ENCODE measurements at places on chromosomes 3 and 15. TPM values are rescaled to one million over a fixed set of nuclear protein-coding genes. Genes with fewer than 3 reads are reported as not detected.

Gene NANOGP8
- 0.76 TPM for polyA plus RNA-seq

DNA sequence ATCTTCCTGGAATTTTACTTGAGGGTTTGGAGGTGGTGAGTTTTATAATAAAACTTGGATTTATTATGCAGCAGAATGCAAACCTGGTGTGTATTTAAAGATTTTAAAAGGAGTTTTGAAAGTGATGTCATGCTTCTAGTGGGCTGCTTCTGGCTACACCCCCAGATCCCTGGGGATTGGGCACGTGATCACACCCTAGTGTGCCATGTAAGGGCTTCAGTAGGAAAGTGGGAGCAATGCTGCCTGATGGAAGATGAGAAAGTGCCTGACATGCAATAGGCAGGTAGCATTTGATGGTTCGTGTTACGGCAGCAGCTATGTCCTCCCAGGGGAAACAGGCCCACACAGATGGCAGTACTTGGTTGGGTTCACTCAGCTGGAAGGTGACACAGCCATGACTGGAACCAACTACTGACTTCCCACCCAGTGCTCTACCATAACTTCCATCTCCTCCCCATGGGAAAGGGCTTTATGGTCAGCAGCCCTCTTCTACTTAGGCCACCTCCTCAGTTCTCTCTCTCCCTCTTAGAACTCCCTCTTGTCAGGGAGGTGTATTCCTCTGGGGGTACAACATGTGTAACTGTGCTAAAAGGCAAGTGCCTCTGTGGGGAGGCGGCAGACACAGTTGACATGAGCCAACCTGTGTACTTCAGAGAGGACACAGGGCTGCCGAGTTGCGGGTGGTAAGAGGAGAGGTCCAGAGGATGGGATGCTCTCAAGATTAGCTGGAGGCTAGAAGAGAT is 5.6 kb downstream of the ITPKA start:
- no peak for DNase-seq

DNA sequence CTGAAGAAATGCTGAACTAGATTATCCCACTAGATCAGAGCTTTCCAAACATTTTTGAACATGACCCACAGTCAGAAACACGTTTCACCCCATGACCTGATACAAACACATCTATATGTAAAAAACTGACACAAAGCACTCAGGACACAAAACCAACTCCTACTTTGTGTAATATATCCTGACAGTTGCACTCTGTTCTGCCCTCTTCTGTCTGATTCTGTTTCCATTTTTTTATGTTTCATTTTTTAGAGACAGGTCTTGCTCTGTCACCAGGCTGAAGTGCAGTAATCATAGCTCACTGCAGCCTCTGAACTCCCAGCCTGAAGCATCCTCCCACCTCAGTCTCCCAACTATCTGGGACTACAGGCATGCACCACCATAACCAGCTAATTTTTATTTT is 15.8 kb upstream of the RFTN1 start:
- no peak for DNase-seq

Gene SLC2A2
- polyA plus RNA-seq: 19.5 TPM

DNA sequence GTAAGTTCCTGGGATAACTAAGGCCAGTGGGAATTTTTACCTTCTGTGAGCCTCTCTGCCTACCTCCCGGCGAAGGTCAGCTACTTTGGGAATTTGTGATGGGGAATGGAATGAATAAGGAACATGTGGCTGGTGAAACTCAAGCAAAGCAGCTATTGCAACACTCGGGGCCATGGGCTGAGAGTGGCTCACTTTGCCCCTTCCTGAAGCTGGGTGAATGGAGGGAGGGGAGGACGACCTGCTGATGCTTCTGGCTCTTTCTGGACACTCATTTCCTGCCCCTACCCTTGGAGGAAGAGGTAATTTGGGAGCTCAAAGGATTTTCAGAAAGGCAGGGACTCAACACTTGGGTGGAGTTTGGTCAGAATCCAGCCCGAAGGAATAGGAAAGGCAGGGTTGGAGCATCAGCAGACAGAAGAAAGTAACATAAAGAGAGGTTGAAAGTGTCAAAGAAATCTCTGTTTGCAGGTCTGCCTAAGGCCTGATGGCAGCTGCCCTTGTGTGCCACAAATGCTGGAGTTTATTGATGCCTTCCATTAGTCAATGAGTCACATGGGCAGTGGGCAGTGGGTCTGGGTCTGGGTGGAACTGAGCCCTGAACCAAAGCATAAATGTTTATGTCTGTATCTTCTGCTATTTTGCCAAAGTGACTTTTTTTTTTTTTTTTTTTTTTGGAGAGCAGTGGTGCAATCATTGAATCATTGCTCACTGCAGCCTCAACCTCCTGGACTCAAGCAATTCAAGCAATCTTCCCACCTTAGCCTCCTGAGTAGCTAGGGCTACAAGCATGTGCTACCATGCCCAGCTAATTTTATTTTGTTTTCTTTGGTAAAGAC is 12.4 kb downstream of the LAMP3 start:
- DNase-seq: no peak

DNA sequence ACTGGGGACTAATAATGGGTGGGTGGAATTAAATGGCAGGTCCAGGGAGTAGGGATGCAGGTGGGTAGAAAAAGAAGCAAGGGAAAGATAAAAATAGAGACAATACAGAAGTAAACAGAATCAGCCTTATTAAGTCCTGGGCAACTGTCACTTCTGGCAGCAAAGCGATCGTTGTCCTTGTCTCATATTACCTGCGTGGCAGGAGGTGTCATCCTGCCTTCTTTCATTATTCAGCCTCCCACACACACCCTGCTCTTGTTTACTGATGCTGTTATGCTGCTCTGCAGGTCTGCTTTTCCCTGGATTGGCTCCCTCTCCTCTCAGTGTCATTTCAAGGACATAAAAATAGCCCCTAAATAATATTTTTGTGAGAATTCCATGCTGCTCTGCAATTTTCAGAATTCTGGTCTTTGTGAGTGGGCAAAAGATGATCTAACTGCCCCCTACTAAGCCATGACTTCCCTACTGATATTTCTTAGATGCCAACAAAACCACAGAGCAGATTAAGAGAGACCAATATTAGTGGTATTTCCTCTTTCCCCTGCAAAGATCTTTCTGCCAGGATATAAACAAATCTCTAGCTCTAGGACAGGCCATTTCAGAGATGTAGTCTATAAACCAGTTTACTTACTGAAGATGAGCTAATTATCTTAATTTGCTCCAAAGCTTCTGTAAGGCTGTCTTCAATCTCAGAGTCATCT is 8.5 kb downstream of the VEPH1 start:
- DNase-seq: no peak

DNA sequence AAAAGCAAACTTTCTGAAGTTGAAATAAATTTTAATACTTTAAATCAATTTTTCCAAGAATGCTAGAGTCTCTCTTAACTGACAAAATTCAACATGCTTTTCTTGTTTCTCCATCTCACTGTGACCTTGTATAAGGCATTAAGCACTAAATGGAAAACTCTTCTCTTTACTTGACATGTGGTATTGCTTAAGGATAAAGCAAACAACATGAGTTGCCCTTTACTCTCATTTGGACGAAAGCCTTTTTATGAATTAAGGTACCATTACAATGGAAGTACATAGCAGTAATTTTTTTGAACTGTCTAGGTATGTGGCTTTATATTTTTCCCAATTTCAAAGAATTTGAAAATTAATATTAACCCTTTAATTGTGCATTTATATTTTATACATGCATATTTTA is 1.4 kb downstream of the STRIT1 start:
- DNase-seq: no peak

GRCh38 chr3:62835554-62836236 is 39.5 kb downstream of the CADPS start:
- no peak for DNase-seq

DNA sequence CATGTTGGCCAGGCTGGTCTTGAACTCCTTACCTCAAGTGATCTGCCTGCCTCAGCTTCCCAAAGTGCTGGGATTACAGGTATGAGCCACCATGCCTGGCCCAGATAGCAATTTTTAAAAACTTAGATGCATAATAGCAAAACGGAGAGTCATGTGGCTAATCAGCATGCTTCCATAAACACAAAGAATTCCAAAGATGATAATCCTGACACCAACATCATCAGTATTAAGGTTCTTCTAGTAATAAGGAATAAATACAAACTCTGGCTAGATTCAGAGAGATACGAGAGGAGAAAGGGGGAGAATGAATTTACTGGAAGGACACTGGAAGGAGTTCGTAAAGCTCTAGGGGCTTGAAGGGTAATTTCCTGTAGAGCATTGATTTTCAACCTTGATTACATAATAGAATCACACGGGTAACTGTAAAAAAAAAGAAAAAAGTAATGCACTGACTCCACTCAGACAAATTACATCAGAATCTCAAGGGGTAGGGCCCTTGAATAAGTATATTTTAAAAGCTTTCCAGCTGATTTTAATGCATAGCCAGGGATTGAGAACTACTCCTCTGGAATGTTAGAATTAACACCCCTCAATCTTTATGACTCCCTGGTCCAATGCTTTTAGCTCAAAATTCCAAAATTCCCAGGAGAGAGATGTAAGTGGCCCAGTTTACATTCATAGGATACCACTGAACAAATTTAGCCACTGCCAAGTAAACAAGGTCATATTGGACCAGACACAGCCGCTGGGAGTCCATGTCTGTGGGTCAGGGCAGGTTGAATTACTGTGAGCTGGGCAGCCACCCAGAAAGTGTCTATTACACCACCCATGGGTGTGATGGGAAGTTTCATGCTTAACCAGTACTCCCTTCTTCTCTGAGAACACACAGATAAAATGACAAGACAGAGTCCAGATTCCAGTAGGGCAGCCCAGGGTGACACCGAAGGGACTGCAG is 243.9 kb downstream of the TBL1XR1 start:
- no peak for DNase-seq

Data from left kidney (tissue), 8 donors.